Activated CD4-positive, alpha-beta memory T cell treated with anti-CD3 and anti-CD28 coated beads for 36 hours (primary cell): ENCODE measurements at places on chromosomes 2 and 18.

DNA sequence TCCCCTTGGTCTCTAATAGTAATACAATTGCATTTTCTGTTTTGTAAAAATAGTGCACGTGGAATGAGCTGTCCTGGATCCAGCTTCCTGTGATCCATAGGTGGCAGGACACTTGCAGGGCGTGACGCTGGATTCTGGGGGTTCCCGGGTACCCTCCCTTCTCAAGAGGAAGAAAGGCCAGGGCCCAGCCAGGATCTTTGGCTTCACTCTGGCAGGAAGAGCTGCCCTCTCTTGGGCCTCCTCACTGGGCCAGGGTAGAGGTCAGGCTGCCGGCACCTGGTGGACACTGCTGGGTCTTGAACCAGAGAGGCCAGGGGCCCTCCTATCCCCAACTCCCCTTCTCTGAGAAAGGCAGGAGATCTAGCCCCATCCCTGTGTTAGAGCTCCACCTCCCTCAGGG lies 37.8 kb upstream of the OTOF start:
- DNase-seq: no peak

- DNase-seq: no peak
Measured at GRCh38 chr18:77905011-77905410, 655.4 kb downstream of the GALR1 start.

- DNase-seq: no peak
Measured at GRCh38 chr2:150644298-150645067, 157.0 kb upstream of the RND3 start.

DNA sequence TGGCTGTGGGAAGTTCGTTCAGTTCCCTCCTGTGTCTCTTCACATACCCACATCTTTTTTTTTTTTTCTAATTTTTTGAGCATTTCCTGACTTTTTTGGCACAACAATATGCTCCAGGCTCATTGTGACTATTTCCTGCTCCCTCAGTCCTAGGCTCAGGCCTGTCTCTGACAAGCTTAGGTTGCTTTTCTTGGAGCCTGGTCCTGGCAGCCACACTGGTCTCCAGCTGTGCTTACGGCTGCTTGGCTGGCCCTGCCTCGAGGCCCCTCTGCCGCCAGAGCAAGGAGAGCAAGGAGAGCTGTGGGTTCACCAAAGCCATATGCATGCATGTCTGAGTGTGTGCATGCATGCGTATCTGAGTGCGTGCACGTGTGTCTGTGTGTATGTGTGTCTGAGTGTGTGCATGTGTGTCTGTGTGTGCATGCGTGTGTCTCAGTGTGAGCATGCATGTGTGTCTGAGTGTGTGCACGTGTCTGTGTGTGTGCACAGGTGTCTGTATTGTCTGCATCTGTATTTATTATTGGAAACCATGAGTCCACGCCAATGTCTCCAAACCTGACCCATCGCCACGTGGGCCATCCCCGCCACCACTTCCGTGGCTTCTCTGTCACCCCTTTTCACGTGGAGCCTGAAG lies 766.1 kb upstream of the SALL3 start:
- no peak for DNase-seq

DNA sequence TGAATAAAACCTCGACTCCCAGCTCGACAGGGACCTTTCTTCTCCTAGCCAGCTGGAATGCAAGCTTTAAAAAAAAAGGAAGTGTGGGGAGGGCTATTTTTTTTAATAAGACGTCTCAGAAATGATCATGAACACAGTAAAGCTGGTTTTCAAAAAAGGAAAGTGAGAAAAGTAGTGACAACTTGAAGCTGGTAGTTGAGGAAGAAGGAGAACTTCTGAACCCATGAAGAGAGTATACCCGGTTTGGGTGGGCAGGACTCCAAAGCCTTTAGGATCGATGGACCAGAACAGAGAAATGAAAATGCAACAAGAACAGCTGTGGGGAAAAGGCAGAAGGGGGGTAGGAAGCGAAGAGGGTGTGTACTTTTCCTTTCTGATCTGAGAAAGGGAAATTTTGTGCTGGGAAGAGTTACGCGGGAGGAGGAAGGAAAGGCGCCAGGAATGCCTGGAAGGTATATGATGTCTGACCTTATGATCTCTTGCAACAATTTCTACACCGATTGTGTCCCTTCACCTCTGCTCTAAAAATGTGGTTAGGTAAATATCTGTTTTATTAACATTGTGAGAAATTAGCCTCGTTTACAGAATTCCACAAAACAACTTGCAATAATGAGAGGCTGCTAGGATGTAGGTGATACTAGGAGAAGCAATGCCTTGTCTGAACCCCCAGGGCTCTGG lies 22.6 kb upstream of the CYP1B1 start:
- no peak for DNase-seq

- no peak for DNase-seq
Measured at GRCh38 chr2:12340164-12340563, 376.6 kb upstream of the TRIB2 start.

- DNase-seq: no peak
Measured at GRCh38 chr18:13585379-13586153, 140.8 kb downstream of the FAM210A start.
